CD4-positive, alpha-beta T cell treated with Interleukin-4 for 4 hours (primary cell): ENCODE measurements at places on chromosomes 3 and 15.

DNA sequence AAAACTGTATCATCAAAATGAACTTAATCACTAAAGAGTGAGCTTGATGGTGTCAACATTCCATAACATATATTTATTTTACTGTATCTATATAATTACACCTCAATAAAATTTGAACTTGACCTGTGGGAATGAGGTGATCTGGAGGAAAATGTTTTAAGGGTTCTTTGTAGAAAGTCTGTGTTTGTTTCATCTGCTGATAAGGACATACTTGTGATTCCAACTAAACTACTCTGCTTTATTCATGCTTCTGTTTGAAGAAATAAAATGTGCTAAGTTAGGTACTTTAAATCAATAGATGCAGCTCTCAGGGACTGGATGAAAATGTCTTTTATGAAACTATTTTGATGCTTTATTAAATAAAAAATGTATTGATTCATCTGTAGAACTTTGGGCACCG is 11.6 kb upstream of the PLOD2 start:
- no peak for DNase-seq

GRCh38 chr3:127483902-127484591 is 106.5 kb downstream of the TPRA1 start:
- DNase-seq = no peak

DNA sequence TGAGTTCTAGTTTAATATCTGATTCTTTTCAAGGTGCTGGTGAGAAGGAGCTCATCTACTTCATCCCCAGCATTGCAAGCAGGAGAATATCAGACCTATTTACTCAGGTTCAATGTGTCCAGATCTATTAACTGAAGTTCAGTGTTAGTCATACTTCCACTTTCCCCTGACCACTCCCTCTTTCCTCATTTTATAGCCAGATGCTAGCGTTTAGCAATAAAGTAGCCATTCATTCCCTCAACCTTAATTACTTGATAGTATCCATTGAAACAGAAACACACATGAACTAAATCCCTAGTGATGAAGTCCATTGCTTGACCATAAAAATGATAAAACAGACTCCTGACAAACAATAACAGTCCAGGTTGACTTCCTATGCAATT is 60.0 kb downstream of the RPL22L1 start:
- no peak for DNase-seq

DNA sequence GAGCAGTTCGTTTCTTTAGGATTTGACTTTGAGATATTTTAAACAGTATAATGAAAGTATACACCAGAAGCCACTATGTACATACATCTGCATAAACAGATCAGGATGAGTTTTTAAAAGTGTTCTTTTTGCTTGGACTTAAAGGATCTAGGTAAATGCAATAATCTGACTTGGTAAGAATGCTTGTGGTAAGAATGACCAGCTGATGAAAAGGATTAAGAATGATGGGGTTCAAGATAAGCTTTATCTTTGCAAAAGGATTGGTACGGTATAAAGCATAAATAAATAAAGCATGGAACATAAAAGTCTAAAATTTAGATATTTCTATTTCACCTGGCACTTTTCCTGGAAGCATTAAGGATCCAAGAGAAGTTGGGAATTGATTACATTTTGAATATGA is 9.8 kb upstream of the MME start:
- no peak for DNase-seq

- no peak for DNase-seq
Observed at GRCh38 chr3:158531334-158531733, 39.7 kb upstream of the MLF1 start.
